ENCODE measurements at places on chromosomes 2 and 18.
A peak's percentile ranks its signal among the peaks of the same experiment; 100 is the strongest.

GRCh38 chr2:233418761-233419546, 64.7 kb downstream of the DGKD start:
- no peak for DNase-seq

GRCh38 chr18:9950289-9951016, 36.6 kb downstream of the VAPA start:
- DNase-seq: no peak

DNA sequence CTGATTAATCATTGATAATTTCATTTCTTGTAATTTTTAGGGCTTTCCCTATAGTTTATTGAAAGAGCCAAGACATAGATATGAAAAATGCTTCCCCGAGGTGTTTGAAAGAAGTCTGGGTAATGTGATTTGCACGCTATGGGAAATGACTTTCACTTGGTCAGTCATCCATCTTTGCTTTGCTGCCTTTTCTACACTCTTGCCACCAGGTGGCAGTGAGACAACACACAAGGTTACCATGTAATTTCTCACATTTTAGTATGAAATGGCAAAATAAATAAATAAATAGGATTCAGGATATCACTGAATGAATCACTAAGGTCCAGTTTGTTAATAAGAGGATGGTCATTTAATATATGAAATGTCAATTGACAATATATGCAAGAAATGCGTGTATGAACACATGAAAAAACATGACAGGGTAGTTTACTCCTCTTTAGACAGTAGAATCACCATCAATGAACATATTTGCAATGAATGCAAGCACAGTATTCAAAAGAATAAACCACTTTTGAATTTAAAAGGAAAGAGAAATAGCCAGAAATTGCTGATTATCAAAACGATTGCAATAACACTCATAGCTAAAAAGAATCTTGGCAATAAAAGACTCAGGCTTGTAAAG, 52.2 kb upstream of the KCNH7 start:
- no peak for DNase-seq

DNA sequence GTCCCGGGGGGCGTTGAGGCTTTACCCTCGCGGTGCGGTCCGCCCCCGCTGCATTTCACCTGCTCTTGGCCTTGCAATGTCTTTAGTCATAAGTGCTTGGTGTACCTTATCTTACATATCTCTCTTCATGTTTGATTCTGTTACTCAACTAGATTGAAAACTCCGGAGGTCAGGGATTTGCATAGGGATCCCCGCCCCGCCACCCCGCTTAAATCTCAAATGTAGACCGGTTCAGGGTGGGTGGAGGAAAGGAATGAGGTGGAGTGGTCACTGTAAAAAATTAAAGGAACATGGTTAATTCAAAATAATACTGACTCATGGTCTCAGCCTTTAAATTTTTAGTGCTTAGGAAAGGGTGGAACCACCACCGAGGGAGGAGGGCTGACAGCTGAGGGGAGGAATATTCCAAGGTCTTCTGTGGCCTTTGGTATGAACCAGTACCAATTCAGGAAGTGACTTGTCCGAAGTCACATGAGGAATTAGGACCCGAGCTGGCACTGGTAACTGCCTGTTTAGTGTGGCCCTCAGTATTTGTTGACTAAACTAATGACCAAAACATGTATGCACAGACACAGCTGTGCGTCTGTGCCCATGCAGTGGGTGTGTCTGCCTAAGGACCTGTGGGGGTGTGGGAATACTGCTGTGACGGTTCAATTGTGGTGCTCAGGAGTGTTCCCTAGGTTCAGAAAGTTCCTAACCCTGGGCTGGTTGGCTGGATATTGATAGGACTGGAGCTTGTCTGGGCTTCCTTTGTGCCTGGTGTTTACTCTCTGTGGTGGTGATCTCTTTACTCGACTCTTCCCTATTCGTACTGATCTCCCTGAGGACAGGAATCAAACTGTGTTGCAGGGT, 1.0 kb downstream of the PLEKHB2 start:
- DNase-seq: peak; percentile 13

GRCh38 chr2:98310010-98310409, 36.2 kb upstream of the CNGA3 start:
- DNase-seq: no peak

DNA sequence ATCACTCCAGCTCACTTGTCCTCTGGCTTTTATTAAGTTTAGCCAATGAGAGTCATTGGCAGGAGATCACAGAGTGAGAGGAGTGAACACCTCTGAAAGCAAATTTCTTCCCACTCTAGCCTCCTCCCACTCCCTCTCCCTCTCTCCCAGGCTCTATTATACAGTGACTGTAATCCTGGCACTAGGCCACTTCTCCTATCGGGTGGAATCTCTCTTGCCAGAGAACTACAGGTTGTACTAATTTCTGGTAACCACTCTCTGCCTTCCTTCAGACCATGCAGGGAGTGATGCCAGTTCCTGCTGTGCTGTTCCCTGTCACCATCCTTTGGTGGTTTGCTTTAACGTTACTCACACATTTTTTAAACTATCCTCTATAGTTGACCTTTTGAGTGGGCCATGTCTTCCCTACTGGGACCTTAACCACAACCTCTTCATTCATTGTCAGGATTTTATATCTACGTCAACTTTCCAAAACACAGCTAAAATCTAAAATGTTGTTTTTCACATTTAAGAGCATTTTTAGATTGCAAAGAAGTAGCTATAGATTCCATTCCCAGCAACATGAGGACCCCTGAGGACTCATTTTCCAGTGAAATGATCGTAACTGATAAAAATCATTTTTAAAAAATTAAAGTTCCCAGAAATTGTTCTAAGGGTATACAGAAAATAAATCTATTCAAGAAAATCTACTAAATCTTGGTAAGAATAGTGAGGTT, 217.1 kb downstream of the MREG start:
- no peak for DNase-seq

DNA sequence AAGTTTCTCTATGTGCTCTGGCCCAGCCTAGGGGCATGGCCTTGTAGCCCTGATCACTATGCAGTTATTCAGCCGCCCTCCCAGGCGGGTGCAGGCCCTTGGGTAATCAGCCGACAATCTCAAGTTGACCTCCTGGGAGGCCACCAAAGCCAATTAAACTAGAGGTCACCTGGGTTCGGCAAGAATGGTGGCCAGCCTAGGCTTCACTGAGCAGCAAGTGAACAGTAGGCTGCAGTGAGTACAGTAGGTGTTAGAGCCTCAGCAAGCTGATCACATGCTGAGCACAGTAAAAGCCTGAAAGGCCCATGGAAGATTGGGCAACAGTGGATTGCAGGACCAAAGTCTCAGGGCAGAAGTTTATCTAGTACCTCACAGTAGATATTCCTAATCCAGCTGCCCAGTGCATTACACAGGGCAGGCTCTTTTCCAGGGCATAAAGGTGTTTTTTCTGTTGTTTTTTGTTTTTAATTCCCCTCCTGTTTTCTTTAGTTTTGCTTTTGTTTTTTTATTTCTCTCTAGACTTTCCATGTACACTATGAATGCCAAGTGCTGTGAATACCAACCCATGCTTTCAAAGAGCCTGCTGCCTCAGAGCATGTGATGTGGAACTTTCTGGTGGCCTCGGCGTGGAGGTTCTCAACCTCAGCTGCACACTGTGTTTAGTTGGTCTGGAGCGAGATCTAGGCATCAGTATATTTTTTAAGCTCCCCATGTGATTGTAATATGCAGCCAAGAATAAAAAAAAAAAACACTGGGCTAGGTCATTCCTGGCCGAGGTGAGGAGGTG, 55.9 kb upstream of the ATL2 start:
- no peak for DNase-seq

Data from stimulated activated CD4-positive, alpha-beta T cell treated with anti-CD3 and anti-CD28 coated beads, Interleukin-12 subunit alpha, Interleukin-12 subunit beta, amount 100 ng/mL, for 48 hours (primary cell).